ENCODE measurements at places on chromosomes 1 and 21.
A peak's percentile ranks its signal among the peaks of the same experiment; 100 is the strongest.

- no peak for DNase-seq
Measured at GRCh38 chr1:189646066-189646465, 831.6 kb downstream of the BRINP3 start.

DNA sequence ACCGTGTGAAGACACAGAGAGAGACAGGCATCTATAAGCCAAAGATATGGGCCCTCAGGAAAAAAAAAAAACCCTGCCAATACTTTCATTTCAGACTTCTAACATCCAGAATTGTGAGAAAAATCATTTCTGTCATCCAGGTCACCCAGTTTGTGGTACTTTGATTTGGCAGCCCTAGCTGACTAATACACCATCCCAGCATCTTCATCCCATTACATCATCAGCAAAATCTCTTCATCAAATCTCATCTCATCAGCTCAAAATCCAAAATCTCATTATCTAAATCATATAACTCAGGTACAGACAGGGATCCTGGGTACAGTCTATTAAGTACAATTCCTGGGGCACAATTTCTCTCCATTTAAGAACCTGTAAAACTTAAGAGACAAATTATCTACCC lies 51.9 kb upstream of the GJA8 start:
- DNase-seq: no peak

- no peak for DNase-seq
Measured at GRCh38 chr21:42321845-42322244, 6.6 kb upstream of the TFF3 start.

GRCh38 chr1:208527156-208527555 lies 283.0 kb upstream of the PLXNA2 start:
- DNase-seq: no peak

DNA sequence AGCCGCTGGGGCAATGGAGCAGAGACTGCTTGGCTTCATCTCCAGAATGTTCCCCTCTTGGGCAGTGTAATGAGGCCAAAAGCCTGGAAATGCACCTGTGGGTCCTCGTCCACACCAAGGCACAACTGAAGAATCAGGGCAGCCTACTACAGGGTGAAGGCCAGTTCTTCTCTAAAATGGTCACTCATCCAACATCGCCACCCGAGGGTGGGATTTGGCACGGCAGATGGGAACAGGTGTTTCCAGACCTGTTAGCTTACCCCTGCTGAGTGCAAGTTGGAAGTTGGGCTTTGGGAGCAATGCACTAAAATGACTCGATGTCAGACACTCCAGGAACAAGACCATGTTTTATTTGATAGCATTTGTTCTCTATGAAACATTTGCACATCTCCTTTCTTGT lies 543.7 kb downstream of the NPHP4 start:
- peak; percentile 10 for DNase-seq

- peak; percentile 41 for DNase-seq
Measured at GRCh38 chr1:228734881-228735801, at the start of gene RHOU. TSS of gene RHOU (plus strand) at chr1:228735479. CDS start at chr1:228735743, 264 bp downstream.

DNA sequence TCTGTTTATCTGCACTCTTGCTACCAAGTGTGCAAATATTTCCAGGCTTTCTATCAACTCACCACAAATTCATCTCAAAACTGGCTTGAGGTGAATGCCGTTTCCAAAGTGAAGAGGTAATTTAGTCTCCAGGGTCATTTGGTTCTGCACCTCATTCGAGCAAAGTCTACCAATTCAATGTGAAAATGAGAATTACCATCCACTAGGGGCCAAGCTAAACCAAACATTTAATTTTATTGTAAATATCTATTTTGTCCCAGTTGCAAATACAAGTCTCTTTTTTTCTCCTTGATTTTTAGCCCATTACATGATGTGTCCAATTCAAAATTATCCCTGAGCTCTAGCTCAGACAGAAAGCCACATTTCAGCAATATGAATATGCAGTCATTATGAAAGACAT lies 152.3 kb upstream of the PTBP2 start:
- no peak for DNase-seq

DNA sequence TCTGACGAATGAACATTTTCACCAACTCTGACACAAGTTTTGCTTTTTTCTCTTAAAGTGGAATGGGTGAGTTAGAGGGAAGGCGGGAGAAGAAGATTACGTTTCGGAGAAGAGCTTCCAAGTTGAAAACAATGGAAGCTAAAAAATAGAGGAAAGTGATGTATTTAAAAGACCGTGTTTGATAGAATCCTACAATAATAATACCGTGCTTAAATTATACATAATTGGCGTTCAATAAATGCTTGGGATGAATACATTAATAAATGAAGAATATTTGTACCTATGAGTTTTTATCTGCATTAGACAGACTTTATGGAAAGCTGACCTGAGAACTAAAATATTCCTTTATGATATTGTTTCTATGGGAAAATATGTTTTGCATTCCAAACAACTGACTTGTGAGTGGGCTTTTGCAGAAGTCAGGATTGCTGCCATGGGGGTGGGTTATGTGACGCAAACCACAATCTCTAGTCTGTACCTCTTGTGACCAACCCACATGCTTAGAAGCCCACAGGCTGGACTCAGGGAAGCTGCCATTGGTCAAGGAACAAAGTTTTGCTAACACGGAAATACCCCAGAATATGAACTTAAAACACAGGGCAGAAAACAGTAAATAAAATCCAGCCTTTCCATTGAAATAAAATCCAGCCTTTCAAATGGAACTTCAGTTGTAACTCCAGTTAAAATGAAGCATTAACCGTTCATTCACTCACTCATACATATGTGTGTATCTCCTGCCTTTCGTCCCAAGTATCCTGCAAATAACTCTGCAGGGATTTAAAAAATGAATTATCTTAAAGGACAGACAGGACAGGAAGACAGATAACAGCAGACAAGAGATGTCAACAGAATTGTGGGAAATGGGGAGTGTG lies 21.3 kb upstream of the ATF3 start:
- DNase-seq: no peak

GRCh38 chr1:150974580-150975478 lies at the start of gene CERS2:
TSS of gene CERS2 (minus strand) at chr1:150974835. CDS start at chr1:150969090, 5,745 bp downstream.
- DNase-seq: peak; percentile 39

DNA sequence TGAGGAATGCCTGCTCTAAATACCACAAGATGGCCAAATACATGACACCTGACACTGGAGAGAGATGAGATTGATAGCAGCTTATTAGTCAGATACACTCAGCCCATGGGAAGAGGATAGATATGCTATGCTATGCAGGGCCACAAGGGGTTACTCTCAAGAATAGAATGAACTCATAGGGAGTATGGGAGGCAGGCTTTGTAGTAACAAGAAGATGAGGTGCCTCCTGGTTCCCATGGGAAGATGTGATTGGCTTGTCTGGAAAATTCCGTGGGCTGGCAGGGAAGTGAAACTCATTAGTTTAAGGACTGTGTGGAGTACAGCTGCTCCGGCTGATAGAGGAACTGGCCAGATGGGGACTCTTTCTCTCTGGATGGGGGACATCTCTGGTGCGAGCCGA lies 16.5 kb downstream of the CCDC30 start:
- no peak for DNase-seq

DNA sequence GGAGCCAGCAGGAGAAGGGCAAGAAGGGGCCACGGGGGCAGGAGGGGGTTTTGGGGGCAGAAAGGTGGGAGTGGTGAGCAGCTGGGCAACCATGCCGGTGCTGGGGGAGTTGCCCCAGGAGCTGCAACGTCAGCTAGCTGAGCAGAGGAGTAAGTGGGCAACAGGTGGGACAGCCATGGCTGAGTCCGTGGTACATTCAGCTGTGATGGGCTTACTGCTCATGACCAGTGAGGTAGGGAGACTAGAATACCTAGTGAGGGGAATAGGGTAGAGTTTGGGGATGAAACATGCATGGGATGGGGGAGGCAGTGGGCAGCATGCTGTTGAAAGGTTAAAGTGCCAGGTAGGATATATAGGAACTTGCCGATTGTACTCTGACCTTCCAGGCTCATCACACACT lies 2.4 kb downstream of the USP21 start:
- no peak for DNase-seq

DNA sequence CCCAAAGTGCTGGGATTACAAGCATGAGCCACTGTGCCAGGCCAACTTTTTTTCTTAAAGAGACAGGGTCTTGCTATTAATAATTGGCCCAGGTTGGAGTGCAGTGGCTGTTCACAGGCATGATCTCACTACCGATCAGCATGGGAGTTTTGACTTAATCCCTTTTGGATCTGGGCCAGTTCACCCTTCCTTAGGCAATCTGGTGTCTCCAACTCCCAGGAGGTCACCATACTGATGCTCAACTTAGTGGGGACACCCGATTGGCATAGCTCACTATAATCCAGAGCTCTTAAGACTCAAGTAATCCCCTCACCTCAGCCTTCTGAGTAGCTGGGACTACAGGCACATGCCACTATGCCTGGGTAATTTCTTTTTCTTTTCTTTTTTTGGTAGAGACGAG lies 64.2 kb upstream of the SCYL3 start:
- no peak for DNase-seq

DNA sequence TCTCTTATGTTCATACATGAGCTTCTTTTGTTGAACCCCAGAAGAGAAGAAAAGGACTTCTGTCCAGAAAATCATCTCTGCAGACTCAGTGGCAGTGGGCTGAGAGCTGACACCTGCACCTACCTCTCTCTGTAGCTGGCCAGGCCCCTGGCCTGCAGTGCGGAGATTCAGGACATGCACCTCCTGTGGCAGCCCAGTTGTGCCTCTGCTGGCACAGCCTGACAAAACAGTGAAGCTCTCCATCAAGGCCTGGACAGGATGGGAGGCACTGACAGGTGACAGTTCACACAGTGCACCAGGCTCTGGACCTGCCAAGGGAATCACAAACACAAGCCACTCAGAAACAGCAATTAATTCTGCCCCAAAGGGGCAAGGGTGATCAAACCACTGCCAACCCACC lies 88.8 kb downstream of the TGFBR3 start:
- DNase-seq: no peak

- no peak for DNase-seq
Measured at GRCh38 chr1:229952670-229953520, 114.1 kb upstream of the GALNT2 start.

- no peak for DNase-seq
Measured at GRCh38 chr1:202615501-202616354, 94.5 kb downstream of the SYT2 start.

DNA sequence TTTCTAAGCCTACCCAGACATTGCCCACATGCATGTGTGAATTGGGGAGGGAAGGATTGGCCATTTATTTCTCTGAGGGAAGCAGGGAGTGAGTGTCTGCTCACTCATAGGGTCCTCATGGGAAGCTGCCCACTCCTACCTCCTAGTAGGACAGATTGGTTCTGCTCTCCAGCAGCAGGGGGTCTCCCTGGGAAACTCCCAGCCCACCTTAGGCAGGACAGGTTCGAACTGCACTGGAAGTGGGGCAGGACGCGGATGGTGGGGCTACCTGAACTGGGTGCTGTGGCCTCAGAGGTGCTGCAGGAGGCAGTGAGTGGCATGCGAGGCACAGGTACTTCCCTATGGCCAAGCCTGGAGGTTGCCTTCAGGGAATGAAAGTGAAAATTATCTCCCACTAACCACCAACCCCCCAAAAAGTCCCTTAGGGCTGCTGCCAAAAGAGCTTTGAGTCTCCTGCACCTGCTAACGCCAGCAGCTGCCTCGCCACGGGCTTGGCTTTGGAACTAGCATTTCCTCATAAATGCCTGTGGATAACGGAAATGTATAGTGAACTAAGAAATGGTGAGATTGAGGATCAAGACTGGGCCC lies 157.0 kb upstream of the COA6 start:
- no peak for DNase-seq

GRCh38 chr1:2824999-2825398 lies 23.5 kb upstream of the TTC34 start:
- no peak for DNase-seq

DNA sequence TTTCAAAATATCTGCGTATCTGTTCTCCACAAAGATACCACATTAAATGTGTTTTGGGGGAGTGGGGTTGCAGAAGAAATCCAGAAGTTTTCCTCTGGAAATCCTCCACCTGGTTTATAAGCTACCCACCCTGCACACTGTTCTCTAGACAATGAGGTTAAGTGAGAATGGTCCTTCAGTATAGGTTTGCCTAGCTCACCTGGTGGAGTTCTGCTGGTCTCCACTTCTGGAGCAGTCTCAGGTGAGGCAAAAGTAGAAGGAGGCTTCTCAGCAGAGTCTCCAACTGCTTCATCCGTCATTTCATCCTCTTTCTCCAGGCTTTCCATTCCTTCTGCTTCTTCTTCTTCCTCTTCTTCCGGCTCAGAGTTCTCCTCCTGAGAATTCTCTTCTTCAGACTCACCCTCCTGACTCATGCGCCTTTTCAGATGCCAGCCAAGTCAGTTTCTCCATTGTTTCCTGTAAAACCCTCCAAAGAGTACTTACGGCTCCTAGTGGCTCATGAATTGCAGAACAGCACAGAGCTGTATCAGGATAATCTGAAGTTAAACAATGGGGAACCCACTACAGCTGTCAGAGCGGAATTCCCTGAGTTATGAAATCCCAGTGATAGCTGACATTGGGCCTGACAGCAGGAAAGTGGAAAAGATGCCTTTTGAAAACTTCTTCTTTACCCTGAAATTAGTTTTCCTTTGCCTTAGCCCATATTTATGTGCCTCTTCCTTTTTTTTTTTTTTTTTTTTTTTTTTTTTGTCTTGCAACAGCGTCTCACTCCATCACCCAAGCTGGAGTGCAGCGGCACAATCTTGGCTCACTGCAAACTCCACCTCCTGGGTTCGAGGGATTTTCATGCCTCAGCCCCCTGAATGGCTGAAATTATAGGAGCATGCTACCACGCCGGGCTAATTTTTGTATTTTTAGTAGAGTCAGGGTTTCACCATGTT lies 38.5 kb downstream of the MSTO1 start:
- no peak for DNase-seq

- DNase-seq: no peak
Measured at GRCh38 chr1:76677416-76678405, 189.6 kb upstream of the ST6GALNAC5 start.

DNA sequence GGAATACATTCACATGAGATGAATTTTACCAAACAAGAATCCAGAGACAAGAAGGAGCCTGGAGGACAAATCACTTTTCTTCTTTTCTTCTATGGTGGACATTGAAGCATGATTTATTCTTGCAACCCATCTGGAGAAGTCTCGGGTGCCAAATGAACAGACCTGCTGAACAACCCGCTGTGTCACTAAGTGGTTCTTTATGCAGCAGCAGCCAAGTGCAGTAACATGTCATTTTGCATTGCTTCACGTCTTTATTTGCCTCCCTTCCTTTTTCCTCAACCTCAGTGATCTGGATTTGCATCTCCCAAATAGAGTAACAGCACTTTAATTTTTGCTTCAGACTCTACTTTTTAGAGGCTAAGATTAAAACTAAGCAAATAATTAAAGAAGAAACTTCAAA lies 50.0 kb upstream of the TENT5C start:
- DNase-seq: no peak

DNA sequence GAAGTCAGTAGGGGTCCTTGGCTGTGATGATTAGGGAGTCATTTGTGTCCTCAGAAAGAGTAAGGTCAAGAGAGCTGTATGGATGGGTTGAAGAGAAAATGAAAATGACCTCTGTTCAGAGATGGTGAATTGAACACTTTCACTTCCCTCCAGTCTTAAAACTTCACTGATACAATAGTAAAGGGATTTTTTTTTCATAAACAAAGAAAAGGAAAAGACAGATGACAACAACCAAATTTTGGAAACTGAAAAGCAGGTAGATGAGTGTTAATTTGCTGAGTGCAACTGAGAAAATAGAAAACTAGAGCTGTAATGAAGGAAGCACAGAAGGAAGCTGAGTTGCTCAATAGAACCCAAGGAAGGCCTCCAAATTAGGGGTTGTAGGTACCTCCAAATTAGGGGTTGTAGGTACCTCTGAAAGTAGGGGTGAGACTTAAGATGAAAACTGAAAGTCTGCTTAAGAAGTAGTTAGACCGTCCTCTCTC lies 14.8 kb upstream of the S1PR1 start:
- no peak for DNase-seq
